ENCODE measurements at places on chromosomes 5 and 9. TPM values are rescaled to one million over a fixed set of nuclear protein-coding genes. Genes with fewer than 3 reads are reported as not detected.

FBXL7 gene
- polyA plus RNA-seq: 0.08 TPM

EIF4E1B gene
- polyA plus RNA-seq: not detected

SH3GL2 gene
- not detected for polyA plus RNA-seq

SIT1 gene
- 0.13 TPM for polyA plus RNA-seq

IL7R gene
- polyA plus RNA-seq: not detected

LARP1 gene
- polyA plus RNA-seq: 114 TPM

ZNF883 gene
- polyA plus RNA-seq: 2.8 TPM

HAVCR2 gene
- not detected for polyA plus RNA-seq

NELFB gene
- 56.2 TPM for polyA plus RNA-seq

- DNase-seq: peak; percentile 39
Measured at GRCh38 chr5:160181965-160182622, 47.2 kb upstream of the FABP6 start.

DNA sequence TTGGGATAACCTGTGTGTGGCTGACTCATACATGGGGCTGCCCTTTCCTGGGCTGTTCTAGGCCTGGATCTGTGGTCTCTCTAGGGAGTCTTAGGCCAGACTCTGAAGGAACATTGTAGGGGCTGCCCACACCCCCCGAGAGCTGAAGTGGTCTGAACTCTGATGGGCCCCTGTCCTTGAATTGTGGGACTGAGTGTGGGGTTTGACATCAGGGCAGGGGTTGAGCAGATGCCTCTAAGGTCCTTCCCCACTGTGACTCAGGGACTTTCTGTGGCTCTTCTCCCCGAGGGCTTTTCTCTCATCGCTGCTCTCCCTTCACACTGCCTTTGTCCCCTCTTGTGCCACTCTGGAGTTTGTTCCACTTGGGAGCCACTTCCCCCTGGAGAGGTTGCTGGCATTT, 215.0 kb downstream of the MELK start:
- no peak for DNase-seq

DNA sequence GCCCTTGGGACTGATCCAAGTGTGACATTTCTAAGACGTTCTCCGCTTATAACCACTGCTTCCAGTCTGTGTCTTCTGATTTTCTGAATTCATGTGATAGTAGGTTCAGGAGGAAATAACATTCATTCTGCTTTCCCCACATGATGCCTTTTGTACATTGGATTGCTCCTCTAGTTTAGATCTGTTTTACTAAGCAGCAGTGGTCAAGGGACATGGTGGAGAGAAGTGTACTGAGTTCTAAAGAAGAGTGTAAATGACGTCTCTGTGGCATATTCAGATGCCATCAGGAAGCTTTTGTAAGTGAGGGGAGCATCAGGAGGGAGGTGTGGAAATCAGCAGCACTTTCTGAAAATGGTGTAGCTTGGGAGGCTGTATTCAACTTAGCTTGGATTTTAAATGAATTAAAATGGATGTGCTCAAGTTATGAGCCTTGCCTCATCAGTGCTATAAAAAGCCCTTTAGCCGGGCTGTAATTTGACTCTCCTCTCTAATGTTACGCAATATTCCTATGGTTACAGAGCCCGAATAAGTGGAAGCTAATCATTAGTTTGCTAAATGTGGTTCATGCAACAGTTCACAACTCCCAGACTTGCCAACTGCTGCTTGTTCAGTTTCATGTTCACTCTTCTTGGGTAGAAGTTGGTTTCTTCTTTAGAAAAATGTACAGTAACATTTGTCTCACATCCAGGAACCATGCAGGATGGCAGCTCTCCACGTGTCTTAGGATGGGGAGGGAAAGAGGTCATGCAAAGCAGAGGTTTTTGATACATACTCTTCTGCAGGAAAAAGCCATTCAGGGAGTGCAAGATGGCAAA, 281.3 kb downstream of the ARHGAP26 start:
- peak; percentile 20 for DNase-seq

DNA sequence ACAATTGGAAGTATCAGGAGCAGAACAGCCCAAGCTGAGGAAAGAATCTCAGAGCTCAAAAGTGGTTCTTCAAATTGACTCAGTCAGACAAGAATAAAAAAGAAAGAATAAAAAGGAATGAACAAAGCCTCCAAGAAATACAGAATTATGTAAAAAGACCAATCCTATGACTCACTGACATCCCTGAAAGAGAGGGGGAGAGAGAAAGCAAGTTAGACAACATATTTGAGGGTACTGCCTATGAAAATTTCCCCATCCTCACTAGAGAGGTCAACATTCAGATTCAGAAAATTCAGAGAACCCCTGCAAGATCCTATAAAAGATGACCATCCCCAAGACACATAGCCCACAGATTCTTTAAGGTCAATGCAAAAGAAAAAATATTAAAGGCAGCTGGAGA, 173.2 kb downstream of the ALDH1A1 start:
- DNase-seq: no peak

DNA sequence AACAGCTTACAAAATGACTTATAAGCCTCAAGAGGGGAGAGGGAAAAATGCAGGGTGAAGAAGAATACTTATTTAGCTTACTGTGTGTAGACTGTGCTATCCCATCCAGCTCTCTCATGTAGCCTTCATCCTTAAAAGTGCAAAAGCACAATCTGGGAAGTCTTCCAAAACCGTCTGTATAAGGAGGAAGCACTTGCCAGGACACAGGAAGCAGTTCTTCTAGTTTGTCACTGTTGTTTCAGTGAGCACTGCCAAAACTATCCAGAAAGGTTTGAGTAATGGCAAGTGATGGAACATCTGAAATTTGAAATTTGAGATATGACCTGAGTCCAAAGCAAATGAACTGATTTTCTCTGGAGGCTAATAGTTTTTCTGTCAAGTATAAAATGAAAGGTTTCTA, 140.8 kb upstream of the ISL1 start:
- no peak for DNase-seq

DNA sequence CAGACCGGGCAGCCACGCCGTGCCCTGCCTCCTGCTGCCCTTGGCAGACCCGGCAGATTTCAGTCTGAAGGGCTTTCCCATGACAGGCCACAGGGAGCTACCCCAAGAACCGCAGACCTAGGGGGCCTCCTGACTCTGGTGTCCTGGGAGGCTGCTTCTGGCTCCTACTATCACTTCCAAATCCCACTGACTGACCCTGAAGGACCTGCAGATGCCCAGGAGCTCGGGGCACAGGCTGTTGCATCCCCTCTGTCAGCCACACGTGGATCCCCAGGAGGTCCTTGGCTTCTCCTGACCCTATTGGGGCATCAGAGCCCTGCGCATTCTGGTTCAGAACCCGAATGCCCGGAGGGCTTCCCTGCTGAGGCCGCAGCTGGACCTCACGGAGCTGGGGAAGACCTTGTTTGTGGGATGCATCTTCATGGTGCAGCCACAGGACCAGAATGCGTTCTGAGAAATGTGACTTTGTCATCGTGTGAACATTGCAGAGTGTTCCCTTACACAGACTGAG, 81.3 kb upstream of the IRX4 start:
- no peak for DNase-seq

DNA sequence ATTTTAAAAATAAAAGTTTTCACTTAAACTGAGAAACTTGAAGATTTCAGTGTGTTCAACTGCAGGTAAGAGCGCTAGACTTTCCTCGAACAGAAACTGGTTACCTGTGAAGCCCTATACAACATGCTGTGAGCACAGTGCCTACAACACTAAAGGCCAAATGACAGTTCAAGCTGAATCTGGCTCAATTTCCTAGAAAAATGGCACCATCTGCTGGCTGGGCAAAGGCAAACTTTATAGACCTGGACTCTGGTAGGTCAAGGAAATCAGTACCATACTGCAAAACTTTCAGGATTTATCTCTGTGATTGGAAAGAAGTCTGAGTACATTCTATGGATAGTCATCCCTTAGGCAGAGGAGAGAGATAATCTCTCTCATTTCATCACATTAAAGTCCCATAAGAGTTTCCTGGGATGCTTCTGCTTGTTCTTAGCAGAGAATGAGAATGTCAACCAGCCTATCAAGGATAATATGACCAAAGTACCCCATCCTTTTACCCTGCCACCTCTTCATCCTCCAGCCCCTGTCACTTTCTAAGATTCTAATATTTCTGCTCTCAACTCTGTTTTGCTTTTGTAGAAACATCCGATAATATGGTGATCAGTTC, 31.8 kb upstream of the FOXB2 start:
- DNase-seq: peak; percentile 11

- no peak for DNase-seq
Measured at GRCh38 chr5:93342563-93343061, 238.4 kb downstream of the NR2F1-AS1 start.

DNA sequence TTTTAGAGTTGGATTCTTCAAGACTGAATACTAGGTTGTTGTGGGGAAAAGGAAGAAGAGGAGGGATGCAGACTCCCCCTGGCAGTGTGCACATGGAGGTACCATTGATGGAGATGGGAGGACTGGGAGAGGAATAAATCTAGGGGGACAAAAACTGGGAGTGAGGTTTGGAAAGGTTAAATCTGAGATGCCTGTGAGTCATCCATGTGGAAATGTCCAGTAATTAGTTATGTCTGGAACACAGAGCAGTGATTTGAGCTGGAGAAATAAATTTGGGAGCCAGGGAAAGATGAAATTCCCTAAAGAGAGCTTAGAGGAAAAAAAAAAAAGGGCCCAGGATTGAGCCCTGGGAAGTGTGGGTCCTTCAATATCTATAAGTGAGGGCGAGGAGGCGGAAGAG, 8.0 kb upstream of the CCIN start:
- DNase-seq: no peak

DNA sequence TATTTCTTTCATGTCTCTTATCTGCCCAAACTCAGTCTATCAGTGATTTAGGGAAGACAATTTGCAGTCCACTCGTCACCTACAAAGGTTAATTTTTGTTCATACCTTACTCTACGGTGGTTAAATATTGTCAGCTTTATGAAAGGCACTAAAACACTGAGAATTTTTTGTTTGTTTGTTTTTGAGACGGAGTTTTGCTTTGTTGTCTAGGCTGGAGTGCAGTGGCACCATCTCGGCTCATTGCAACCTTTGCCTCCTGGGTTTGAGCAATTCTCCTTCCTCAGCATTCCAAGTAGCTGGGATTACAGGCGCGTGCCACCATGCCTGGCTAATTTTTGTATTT, 26.4 kb upstream of the TXN start:
- DNase-seq: no peak

- no peak for DNase-seq
Measured at GRCh38 chr5:149195962-149196361, 54.7 kb downstream of the ABLIM3 start.
